ENCODE measurements at places on chromosomes 4 and X. TPM values are rescaled to one million over a fixed set of nuclear protein-coding genes. Genes with fewer than 3 reads are reported as not detected.

DNA sequence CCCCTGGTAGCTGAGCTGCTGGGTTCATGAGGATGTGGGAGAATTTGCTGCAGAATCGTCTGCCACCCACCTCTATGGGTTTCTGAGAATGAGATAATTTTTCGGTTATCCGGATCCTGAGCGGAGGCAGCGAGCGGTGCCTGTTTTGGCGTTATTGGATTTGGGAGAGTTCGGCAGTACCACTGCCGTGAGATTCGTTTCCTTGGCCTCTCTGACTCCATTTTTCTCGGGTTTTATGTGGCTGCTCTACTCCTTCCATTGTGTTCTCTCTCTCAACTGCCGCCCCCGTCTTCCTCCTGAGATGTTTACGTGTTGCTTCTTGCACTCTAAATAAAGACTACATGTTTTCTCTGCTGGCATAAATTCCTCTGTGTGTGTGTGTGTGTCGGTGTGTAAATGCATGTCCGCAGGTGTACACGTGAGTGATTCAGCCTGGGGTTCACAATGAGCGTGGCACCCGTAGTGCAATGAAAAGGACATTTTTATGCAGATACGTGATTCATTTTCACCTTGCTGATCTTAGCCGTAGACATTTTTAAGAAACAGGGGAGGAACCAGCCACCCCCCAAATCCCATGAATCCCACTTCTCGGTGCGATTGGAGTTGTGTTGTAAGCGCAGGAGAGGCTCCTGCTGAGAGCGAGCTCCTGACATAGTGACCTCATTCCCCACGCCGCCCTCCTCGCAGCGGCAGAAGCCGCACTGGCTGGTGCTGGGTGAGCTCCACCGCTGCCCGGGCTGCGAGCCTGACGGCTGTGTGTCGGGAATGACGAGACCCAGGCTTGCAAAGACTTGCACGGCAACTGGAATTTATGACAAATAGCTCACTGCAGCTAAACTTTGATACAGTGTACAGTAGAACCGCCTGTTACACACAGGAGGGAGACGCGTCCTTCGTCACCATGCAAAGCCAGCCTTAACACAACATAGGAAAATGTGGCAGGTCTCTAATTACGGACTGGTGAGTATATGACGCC, 82.2 kb downstream of the STOX2 start:
- no peak for DNase-seq
- no peaks in the 10 kb centered on the region for H3K36me3 ChIP-seq
- H3K27ac ChIP-seq: no peak overlapping the region
- no peaks in the 10 kb centered on the region for H3K4me1 ChIP-seq
- H3K4me3 ChIP-seq: no peak overlapping the region

DNA sequence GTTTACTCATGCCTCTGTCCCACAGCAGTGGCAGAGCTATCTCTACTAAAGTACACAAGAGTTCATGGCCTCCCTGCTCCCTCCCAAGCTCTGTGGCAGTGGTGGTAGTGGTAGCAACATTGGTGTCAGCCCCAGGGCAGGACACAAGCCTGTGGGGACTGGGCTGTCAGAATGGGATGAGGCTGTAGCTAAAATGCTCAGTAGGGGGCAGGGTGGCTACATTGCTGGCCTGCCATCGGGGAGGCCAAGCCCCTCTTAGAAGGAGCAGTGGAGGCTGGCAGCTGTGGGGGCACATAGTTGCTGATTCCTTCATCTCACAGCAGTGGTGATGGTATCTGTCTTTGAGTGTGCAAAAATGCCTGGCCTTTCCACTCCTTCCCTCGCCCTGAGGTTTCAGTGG, 461.7 kb downstream of the PCDH18 start:
- no peak overlapping the region for H3K4me3 ChIP-seq
- no peak overlapping the region for H3K27ac ChIP-seq
- no peak for DNase-seq
- H3K27me3 ChIP-seq: no peaks in the 10 kb centered on the region
- no peaks in the 10 kb centered on the region for H3K36me3 ChIP-seq
- H3K4me1 ChIP-seq: no peaks in the 10 kb centered on the region

DNA sequence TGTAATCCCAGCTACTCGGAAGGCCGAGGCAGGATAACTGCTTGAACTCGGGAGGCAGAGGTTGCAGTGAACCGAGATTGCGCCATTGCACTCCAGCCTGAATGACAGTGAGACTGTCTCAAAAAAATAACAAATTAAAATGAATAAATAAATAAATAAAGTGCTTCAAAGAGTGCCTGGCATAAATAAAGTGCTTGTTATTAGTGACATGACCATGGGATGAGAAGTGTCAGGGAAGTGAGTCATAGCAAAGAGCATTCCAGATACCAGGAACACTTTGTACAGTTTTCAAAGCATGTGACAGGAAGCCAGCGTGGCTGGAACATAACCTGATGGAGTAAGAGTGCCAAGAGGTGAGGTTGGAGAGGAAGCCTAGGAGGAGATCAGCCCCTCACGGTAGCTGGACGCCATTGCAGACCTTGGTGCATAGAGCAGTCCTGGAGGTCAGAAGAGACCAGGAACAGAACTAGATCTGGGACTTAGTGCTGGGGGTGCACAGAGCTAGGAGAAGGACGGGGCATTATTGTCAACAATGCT, 6.0 kb upstream of the WDR13 start:
- no peaks in the 10 kb centered on the region for H3K27me3 ChIP-seq
- H3K4me3 ChIP-seq: no peak overlapping the region
- H3K27ac ChIP-seq: peak overlapping the region; percentile 43

DNA sequence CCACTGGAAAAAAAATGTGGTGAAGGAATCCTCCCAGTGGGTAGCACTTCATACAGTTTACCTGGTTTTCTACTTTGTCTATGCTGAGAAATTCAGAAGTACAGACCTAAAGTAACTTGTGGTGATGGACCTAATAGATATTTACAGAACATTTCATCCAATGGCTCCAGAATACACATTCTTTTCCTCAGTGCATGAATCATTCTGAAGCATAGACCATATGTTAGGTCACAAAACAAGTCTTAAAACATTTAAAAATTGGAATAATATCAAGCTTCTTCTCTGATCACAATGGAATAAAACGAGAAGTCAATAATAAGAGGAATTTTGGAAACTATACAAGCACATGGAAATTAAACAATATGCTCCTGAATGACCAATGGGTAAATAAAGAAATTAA, 450.1 kb upstream of the INTU start:
- H3K4me1 ChIP-seq: no peaks in the 10 kb centered on the region
- H3K27ac ChIP-seq: no peak overlapping the region
- no peak for DNase-seq
- no peaks in the 10 kb centered on the region for H3K36me3 ChIP-seq
- no peak overlapping the region for H3K4me3 ChIP-seq

GRCh38 chr4:140154572-140154891, 548 bp upstream of the MAML3 start:
- peaks cover 42% of the 10 kb centered on the region for H3K4me1 ChIP-seq
- H3K27me3 ChIP-seq: peaks cover 3% of the 10 kb centered on the region
- no peak for DNase-seq
- no peak overlapping the region for H3K27ac ChIP-seq
- H3K36me3 ChIP-seq: no peaks in the 10 kb centered on the region
- H3K4me3 ChIP-seq: peak overlapping the region; percentile 55

DNA sequence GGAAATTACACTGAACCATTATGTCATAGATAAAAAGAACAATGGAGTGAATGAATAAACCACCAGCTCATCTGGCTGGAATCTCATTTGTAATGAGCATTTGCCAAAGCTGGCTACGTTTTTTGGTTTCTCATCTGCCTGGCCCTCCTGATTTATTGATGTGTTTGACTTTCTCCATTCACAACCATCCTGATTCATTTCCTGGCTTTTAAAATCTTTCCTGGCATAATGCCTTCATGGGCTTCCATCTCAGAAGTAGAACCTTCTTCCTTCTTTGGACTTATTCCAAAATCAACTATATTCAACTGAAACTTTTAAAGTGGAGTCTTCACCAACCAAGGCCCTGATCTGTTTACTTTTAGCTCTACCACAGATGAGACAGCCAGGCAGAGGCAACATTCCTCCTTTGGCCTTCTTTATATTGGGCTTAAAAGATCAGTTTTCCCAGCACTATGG, 36.0 kb upstream of the ARSJ start:
- H3K36me3 ChIP-seq: no peaks in the 10 kb centered on the region
- H3K27me3 ChIP-seq: no peaks in the 10 kb centered on the region
- no peak overlapping the region for H3K27ac ChIP-seq
- no peak overlapping the region for H3K4me3 ChIP-seq

GRCh38 chr4:7103031-7103606, 35.3 kb upstream of the GRPEL1 start:
- H3K4me3 ChIP-seq: peak overlapping the region; percentile 82
- H3K27me3 ChIP-seq: peaks cover 1% of the 10 kb centered on the region
- peaks cover 46% of the 10 kb centered on the region for H3K4me1 ChIP-seq
- peak overlapping the region; percentile 92 for H3K27ac ChIP-seq
- no peaks in the 10 kb centered on the region for H3K36me3 ChIP-seq

The PRKG2 gene
- not detected for total RNA-seq

GRCh38 chrX:110402850-110403221, 44.2 kb downstream of the RTL9 start:
- DNase-seq: no peak
- H3K27ac ChIP-seq: no peak overlapping the region
- H3K36me3 ChIP-seq: no peaks in the 10 kb centered on the region
- no peaks in the 10 kb centered on the region for H3K4me1 ChIP-seq

- no peaks in the 10 kb centered on the region for H3K36me3 ChIP-seq
- DNase-seq: no peak
- no peaks in the 10 kb centered on the region for H3K27me3 ChIP-seq
- peaks cover 35% of the 10 kb centered on the region for H3K4me1 ChIP-seq
- peak overlapping the region; percentile 67 for H3K27ac ChIP-seq
These were observed 552 bp upstream of the AFF1 start for GRCh38 chr4:86934147-86934770.

GRCh38 chr4:42350611-42351182, 46.6 kb upstream of the SHISA3 start:
- no peaks in the 10 kb centered on the region for H3K27me3 ChIP-seq
- no peak for DNase-seq
- no peaks in the 10 kb centered on the region for H3K36me3 ChIP-seq
- H3K4me3 ChIP-seq: no peak overlapping the region

DNA sequence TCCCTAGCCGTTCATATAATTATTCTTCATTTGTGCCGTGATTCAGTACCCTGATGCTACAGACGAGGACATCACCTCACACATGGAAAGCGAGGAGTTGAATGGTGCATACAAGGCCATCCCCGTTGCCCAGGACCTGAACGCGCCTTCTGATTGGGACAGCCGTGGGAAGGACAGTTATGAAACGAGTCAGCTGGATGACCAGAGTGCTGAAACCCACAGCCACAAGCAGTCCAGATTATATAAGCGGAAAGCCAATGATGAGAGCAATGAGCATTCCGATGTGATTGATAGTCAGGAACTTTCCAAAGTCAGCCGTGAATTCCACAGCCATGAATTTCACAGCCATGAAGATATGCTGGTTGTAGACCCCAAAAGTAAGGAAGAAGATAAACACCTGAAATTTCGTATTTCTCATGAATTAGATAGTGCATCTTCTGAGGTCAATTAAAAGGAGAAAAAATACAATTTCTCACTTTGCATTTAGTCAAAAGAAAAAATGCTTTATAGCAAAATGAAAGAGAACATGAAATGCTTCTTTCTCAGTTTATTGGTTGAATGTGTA, 7.0 kb downstream of the SPP1 start:
- H3K36me3 ChIP-seq: peaks cover 17% of the 10 kb centered on the region
- no peaks in the 10 kb centered on the region for H3K27me3 ChIP-seq
- no peak overlapping the region for H3K4me3 ChIP-seq
- H3K27ac ChIP-seq: no peak overlapping the region

All from HepG2 (cell line).